ENCODE measurements at places on chromosomes 7 and 10.

GRCh38 chr10:47137311-47137851 is 162.6 kb upstream of the GDF10 start:
- DNase-seq = peak; percentile 94

GRCh38 chr10:69800109-69800508 is 1.6 kb upstream of the COL13A1 start:
- peak; percentile 61 for DNase-seq

- no peak for DNase-seq
These were observed 18.2 kb upstream of the MAGI2 start for GRCh38 chr7:79471699-79472098.

DNA sequence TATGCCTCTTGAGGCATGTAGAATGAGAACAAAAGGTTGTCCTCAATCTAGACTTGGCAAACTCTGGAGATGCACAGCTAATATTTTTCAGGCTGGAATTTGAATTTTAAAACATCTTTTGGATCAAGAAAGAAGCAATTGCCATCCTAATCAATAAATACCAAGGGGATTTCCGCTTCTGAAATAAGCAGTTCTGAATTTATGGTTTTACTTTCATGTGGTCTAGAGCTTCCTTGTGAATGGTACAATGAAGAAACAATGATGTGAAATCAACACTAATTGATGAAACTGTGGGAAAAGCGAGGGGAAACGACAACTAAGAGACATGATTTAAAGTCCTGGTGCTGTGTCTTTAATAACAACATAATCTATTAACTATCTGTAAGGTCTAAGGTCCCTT is 1202.7 kb downstream of the SORCS3 start:
- DNase-seq = no peak

GRCh38 chr7:116443646-116444045 is 55.9 kb upstream of the CAV2 start:
- no peak for DNase-seq

- no peak for DNase-seq
These were observed 155.9 kb downstream of the SEC23IP start for GRCh38 chr10:120048391-120048790.

- DNase-seq = no peak
These were observed 5.4 kb downstream of the FERD3L start for GRCh38 chr7:19139706-19140327.

DNA sequence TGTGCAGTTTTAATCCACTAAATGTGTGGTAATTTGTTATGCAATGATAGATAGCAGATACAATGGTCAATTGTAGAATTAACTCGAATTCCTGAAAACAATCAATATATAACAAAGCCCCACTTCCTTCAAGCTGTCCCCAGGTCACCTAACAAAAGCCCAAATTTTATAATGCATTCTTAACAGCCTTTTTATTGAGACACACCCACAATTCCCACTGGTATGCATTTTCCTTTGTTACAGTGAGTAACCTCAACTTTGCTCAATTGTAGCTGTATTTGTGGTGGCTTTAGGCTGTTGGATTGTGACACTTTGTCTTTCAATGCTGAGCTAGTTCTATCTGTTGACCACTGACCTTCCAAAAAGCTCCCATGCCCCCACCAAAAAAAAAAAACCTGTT is 279.8 kb upstream of the CACNA2D1 start:
- no peak for DNase-seq

- DNase-seq = no peak
These were observed 3.0 kb downstream of the PIP4K2A start for GRCh38 chr10:22711373-22711772.

- no peak for DNase-seq
These were observed 129.6 kb downstream of the GRM3 start for GRCh38 chr7:86773309-86773708.

DNA sequence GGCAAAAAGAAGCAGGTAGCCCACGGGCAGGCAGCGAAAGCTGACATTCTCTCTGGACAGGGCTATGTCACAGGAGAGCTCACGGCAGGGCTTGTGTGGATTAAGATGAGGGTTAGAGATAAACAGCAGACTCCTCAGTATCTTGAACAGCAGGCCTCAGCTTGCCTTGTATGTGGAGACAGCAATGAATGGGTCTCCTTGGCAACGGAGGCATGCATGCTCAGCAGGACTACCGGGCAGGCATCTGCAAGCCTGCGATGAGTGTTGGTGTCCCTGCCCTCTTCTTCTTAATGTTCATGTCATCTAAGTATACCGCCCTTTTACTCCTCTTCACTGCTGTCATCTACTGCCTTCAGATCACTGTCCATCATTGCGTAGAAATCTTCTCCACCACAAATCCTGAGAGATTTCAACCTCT is 81.9 kb upstream of the C1GALT1 start:
- DNase-seq = no peak

DNA sequence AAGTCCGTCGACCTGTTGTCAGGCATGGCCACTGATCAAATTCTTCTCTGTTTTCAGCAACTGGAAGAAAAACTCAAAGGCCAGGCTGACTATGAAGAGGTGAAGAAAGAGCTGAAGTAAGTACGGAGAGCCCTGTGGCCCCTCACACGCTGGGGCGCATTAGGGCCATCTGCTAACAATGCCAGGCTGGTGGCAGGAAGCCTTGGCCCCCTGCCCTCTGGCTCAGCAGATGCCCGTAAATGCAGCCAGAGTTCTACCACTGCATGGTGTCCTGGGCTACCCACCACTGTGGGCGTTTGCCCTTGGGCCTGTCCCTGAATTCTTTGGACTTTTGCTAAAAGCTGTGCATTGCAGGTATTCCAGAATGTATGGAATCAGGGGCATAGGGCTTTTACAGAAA is 96.9 kb upstream of the SH2B2 start:
- no peak for DNase-seq

DNA sequence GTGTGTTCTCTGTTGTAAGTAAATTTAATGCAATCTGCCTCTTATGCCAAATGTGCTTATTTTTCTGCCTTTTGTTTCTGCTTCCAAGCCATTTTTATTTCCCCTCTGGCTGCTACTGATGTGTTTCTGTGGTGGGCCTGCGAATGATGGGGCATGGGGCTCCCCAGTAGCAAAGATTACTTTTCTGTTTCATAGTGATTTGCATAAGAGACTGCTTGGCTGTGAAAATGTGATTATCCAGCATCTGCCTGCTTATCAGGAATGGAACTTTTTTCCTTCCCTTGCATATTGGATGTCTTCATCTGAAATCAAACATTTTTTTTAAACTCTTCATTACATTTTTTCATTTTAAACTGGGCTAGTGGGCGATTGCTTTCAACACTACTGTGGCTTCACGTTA is 57.7 kb upstream of the BTBD16 start:
- DNase-seq = no peak

DNA sequence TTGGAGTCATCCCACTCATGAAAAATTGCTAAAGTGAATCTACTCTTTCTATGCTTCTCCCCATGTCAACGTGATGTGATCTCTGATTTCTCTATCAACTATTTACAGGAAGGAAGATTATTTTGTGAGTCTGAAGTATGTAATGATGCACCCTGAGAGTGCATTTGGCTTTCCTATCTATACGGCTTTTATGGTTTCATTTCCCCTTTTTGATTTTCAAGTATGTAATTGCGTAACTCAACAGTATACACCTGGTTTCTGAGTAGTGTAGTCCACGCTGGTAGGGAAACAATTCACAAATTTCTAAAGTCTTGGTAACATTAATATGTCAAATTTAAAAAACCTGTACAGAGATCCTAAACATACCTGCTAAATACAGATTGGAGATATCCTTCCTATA is 194.7 kb upstream of the SEMA3A start:
- DNase-seq = no peak

GRCh38 chr10:61779950-61780659 is 117.4 kb downstream of the CABCOCO1 start:
- peak; percentile 91 for DNase-seq

DNA sequence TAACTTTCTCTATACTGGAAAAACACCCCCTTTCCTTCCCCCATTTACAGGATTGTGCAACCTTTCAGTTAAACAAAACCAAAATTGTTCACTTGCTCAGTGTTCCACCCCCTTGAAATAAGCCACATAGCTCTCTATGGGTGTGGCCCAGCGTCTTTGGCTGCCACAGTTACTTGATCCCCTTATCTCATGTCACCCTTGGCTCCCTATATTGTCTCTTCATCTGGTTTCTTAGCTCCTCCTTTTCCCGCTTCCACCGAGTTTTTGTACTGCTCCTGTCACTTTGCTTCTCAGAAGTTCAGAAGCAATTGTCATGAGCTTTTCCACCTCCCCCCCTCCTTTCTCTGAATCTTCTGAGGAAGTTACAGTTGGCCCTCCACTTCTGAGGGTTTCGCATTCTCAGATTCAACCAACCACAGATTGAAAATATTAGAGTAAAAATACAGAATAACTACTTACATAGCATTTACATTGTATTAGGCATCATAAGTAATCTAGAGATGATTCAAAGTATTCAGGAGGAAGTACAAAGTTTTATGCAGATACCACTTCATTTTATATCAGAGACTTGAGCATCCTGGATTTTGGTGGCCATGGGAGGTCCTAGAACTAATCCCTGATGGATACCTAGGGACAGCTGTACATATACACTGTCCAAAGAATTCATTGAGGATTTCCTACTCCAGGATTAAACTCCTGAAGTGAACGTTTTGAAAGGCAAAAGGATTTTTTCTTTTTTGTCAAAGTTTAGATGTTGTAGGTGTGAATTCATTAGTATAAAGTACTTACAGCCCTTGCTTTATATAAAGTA is 60.4 kb downstream of the ADD3 start:
- DNase-seq = no peak

GRCh38 chr7:109879287-109879828 is 1211.6 kb upstream of the LRRN3 start:
- no peak for DNase-seq

DNA sequence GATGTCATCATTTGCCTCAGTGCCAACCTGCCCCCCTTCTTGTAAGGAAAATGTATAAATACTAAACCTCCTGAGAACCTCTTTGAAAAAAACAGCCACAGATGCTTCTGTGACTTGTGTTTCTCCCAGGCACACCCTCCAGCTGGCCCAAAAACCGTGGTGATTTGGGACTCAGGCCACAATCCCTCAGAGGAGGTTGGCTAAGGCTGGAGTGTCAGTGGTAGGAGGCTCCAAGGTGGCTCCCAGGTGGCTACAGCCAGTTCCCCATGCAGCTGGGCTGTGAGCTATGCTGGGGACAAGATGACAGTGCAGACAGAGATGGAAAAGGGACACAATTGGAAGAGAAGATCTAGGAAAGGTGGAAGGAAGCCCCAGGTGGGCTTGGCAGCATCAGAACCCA is 104.7 kb downstream of the CPXM2 start:
- DNase-seq = no peak
